T47D (cell line): ENCODE measurements at places on chromosomes 7 and 10.

- DNase-seq = no peak
Observed at GRCh38 chr10:110851020-110851612, 20.6 kb upstream of the PDCD4 start.

DNA sequence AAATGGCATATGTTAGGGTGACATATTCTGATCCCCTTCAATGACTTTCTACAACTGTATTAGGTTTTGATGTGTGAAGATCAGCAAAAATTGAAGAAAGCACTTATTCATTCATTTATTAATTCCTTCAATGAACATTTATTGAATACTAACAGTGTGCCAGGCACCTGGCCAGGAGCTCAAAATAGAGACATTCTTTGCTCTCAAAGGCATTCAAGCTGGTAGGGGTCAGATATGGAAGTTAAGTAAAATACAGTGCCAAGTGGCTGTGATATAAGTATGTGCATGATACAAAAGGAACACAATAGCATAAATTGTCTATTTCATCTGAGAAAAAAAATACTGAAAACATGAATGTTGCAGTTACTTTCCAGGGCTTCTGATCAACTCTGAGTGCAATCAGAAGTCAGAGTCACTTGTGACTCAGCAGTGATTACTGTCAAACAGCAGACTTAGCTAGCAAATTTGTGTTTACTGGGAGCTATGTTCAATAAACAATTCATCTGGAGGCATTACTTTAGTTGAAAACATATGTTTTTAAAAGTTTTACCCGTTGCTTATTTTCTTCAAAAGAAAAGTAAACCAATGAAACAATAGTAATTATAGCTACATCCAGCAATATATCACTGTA, 60.4 kb upstream of the CACNB2 start:
- no peak for DNase-seq

DNA sequence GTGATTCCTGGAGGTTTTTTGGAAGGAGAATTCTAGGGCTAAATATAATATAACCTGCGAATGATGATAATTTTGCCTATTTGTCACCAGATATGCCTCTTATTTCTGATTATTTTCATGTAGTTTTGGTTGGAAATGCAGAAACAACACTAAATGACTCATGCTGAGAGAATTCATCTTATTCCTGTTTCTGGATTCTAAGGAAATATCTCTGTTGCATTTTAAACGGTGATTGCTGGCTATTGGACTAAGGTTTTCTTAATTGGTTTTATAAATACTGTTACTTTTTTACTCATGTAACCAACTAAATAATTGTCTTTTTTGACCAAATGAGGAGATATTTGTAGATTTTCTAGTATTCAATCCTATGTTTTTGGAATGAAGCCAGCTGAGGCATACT, 204.9 kb upstream of the NPSR1 start:
- DNase-seq = no peak

DNA sequence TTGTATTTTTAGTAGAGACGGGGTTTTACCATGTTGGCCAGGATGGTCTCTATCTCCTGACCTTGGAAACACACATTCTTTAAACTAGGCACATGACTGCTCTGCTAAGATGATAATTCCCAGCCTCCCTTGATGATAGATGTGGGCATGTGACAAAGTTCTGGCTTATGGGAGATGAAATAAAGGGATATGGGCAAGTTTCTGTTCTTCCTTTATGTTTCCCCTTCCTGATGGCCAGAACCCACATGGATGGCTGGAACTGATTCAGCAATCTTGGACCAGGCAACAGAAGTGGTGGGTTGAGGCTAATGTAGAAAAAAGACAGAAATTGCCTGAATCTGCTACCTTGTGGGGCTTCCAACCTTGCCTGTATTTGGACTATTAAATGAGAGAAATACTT, 60.7 kb upstream of the NRP1 start:
- no peak for DNase-seq

GRCh38 chr7:123209786-123210185, 10.0 kb upstream of the SLC13A1 start:
- no peak for DNase-seq

GRCh38 chr7:73706126-73707044, 13.1 kb downstream of the STX1A start:
- DNase-seq = no peak

DNA sequence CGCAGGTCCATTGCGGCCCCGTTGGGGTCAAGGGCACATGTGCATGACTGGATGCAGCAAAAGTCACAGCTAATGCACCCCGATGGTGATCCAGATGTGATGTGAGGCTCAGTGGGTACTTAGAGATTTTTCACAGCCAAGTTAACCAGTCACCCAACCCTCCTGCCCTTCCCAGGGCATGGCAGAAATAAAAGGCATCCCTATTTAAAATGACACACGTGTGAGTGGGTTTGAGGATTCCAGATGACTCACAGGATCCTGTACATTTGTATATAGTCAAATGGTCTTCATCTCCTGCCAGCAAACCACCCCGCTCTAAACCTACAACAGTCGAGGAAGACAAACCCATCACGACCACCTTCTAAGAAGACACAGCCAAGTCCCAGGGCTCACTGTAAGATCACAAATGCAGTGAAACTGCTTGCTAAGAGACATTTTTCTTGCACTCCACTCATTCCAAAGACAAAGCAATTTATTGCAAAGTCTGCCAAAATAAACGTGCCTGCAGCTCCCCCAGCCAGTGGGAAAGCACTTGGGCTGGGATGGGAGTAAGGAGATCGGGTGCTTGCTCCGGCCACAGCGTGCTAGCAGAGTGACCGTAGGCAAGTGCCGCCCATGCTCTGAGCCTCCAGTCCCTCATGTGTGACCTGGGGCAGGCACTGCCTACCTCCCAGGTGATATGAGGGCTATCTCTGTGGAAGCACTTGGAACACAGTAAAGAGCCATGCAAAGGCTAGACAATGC, 86.6 kb upstream of the MACROH2A2 start:
- no peak for DNase-seq

DNA sequence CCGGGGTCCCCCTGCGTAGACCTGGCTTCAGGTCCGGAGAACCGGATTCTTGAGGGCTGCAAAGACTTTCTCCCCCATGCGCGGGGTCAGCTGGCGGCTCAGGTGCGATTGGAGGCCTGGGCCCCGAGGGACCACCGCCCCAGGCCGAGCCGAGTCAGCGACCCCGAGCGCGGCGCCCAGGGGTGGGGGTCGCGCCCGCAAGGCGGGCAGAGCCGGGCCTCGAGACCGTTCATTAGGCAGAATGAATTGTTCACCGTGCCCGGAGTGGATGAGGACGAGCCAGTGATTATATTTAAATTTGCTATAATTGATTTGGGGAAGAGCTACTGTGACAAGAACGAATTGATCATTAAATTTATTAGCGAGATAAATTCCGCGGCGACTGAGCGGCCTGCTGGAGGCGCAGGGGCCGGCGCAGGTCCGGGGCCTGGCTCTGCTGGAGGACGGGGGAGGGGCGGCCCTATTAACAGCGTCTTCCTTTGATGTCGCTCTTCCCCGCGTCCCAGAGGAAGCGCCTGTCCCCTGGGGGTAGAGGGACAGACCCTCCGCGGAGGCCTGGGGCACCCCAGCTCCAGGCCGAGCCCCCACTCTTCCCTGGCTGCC, 7.5 kb downstream of the MNX1 start:
- DNase-seq = no peak

GRCh38 chr7:127820732-127821085, 168.7 kb downstream of the SND1 start:
- no peak for DNase-seq

GRCh38 chr10:32577448-32577847, 131.5 kb downstream of the CCDC7 start:
- DNase-seq = no peak

- no peak for DNase-seq
Observed at GRCh38 chr10:12445701-12446334, 96.5 kb downstream of the CAMK1D start.

- DNase-seq = no peak
Observed at GRCh38 chr7:76505168-76506080, 4.9 kb upstream of the UPK3B start.

GRCh38 chr7:37245590-37245989, 203.1 kb downstream of the ELMO1 start:
- no peak for DNase-seq

DNA sequence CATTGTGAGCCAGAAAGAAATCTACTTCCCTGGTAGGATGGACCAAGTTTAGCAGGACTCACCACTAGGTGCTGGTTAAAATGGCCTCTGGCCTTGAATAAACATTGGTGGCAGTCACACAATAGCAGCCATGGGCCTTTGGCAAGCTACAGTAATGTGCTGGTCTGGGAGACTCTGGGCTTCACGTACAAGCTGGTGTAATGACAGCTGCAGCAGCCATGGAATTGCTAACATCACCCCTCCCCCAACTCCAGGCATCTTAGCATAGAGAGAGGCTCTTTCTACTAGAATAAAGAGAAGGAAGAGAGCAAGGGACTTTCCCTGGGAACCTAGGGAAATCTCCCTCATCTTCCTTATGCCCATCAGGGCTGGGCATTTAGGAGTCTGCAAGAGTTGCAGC, 205.1 kb upstream of the SEMA3A start:
- DNase-seq = no peak

- DNase-seq = no peak
Observed at GRCh38 chr7:132183781-132184380, 392.4 kb downstream of the PLXNA4 start.

GRCh38 chr7:34187798-34188307, 282.5 kb downstream of the BMPER start:
- no peak for DNase-seq

DNA sequence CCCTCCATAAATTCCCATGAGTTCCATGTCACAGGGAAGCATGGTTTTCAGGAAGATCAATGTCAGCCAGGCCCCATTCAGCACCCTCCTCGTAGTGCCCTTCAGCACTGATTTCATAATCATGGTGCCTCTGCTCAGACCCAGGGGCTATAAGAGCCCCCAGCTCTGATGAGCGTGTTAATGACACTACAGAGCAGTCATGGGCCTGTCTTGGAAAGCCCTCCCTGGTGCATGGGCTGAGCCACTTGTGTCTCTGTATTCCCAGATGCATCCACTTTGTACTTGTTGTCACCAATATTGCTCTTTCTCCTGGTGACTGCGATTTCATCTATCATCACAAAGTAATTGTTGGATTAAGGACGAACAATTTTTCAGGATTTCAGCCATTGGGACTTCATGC, 154.6 kb downstream of the ADARB2 start:
- no peak for DNase-seq

GRCh38 chr7:117190746-117191435, 132.0 kb downstream of the WNT2 start:
- no peak for DNase-seq

- DNase-seq = no peak
Observed at GRCh38 chr7:133733401-133733800, 393.7 kb upstream of the LRGUK start.

- no peak for DNase-seq
Observed at GRCh38 chr7:98923512-98923911, 45.2 kb downstream of the TRRAP start.

DNA sequence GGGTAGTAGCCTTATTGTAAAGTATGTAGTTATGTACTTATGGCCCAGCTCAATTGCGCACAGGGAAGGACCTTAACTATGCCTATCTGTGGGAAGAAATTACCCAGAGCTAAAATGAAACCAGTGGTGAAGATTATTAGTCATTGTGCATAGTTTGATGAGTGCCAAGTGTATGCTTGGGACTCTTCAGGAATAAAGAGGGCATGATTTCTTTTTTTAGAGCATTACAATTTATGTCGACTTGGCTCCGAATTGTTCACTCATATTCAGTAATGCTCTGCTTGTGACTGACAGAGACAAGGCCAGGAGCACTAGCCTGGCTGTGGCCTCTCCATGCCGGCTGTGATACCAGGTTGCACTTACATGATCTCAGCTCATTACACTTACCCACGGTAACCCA, 269.5 kb downstream of the TRIL start:
- DNase-seq = no peak

DNA sequence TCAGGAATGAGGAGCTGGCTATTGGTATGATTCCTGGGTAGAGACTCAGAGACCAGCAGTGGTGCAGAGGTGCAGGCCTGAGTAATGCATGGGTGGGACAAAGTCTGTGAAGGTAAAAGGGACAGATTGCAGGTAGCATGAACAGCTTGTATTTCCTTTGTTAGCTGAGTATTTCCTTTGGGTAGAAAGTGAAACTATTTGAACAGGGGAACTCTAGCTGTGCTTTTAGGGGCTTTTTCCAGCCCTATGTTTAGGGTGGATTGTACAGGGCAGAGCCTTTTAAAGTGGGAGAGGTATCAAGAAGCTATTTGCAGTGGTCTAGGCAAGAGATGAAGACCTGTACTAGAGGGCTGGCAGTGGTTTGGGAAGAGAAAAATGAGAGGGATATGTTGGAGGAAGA, 739.9 kb downstream of the REEP3 start:
- no peak for DNase-seq

DNA sequence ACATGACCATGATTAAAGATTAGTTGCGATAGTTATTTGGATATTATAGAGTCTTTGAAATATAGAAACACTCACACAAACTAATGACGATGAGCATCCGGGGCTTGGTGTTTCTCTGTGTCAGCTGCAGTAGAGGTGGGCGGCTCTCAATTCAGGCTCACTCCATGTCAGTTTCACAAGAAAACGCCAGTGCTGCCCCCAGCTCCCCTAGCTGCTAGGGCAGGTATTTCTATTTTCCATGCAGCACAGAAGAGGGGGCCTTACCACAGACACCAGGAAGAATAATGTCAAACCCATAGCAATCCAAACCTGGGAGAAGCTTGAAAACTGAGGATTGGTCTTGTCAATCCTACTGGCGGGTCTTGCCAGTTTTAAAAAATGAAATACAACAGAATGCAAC, 197.1 kb downstream of the PHTF2 start:
- no peak for DNase-seq

DNA sequence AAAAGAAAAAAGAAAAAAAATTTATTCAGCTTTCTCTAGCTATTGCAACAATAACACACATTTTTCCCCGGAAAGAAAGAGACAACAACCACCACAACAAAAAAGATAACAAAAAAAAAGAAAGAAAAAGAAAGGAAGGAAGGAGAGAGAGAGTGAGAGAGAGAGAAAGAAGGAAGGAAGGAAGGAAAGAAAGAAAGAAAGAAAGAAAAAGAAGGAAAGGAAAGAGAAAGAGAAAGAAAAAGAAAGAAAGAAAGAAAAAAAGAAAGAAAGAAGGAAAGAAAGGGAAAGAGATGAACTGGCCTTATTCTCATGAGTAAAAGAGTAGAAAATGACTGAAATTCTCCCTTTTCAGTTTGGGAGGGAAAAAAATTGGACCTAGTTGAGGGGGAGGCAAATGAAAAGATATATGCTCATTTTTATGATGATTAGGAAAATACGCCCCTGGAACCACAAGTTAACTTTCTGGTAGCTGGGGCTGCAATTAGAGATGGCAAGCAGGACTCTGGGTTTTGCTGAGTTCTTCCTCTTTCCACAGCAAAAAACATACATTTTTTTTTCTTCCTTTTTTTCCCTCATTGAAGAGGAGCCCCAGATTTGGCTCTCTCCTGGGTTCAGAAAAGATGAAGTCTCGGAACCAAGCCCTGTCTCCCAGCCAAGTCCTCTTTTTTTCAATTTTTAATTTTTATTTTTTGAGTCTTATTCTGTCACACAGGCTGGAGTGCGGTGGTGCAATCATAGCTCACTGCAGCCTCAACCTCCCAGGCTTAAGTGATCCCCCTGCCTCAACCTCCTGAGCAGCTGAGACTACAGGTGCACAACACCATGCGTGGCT, 12.6 kb upstream of the PRDX3 start:
- no peak for DNase-seq

- no peak for DNase-seq
Observed at GRCh38 chr10:107553470-107553869, 389.0 kb upstream of the SORCS1 start.

GRCh38 chr7:50649259-50649885, 84.2 kb upstream of the DDC start:
- no peak for DNase-seq
